ENCODE measurements at places on chromosomes 7 and 10. TPM values are rescaled to one million over a fixed set of nuclear protein-coding genes. Genes with fewer than 3 reads are reported as not detected.

Gene ENO4
- not detected for total RNA-seq

DNA sequence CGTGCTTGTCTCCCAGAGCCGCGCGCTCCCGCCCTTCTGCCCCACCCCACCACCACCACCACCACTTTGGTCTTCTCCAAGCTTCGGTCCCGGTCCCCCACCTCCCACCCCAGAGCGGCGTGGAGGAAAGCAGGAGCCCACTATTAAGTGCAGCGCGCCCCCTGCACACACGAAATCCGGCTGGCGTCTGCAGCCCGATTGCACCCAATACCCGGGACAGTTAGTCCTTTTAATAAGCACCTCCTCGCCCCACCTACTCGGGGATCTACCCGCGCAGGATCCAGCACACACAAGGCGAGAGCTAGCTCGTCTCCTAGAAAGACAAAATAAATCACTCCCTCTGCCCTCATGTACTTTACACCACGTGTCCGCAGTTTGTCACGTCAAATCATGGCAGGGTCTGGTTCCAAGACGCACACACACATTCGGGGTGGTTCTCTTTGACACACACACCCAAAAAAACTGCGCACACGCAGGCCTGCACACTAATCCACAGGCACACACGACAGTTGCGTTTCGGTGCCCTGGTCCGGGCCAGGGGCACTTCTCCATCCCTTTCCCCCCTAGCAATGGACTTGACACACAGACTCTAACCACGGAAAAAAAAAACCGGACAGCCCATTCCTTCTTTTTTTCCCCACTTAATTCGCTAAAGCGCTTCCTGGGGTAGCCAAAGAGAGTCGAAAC, 1.6 kb downstream of the SFMBT2 start:
- DNase-seq = peak; percentile 45

DNA sequence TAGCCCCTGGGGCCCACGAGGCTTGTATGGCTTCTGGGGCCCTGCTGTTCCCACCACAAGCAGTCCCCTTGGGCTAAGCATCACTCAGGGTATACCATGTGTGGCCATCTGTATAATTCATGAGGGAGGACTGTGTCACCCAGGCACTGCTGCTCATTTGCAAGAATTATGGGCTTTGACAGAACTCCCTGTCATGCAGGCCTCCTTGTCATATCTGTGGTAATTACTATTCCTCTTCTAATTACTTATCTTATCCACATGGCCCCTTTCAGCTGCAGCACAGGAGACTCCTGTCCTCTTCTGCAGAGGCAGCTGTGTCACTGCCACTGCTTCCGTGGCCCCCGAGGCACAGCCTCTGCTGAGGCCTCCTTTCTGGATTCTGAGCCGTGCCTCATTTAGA, 46.3 kb downstream of the LRMDA start:
- DNase-seq = no peak

DNA sequence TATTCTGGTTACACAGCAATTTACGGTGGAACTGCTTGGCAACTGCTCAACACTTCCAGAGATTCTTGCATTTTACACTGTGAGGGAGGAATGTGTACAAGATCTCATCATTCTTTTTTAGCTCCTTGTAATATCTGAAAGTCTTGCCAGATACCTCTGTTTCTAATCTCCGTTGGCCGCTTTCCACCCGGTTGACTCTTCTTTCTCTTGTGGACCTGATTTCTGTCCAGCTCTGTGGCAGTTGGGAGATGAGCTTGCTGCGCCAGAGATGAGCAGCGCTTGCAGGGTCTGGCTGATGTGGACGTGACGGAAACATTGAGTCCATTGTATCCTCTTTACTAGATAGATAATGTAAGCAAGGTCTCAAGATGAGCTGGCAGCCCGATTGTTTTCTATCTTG, 27.6 kb downstream of the SPAG6 start:
- DNase-seq = no peak

GRCh38 chr7:150377196-150377595, 1.9 kb upstream of the ZNF775 start:
- DNase-seq = no peak

DNA sequence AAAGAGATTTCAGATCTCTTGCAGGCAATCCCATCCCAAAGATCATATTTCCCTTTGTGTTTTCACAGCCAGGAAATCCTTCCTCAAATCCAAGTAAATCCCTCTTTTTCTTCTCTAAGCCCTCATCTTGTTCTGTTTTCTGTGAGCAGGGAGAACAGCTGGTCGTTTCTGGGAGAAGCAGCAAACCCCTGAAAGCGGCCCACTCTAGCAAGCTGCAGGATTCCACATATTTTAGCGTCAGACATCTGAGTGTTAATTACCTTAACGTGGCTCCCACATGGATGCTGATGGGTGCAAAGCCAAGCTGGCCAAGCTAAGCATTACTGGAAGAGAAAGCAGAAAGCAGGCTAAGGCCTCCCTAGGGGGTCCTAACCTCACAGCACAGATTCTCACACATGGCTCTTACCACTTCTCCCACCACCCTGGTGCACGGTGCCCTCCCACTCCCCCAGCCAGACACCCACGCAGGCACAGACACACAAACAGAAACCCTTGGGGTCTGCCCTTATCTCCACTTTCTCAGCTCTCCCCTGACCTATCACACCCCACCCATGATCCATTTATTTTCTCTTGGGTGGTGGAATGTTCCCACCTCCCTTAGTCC, 551.0 kb upstream of the AUTS2 start:
- no peak for DNase-seq

- DNase-seq = no peak
Observed at GRCh38 chr10:96236090-96236478, 35.3 kb downstream of the BLNK start.

GRCh38 chr7:50304129-50304910, at the start of gene IKZF1:
Gene IKZF1, plus strand, starts transcription at chr7:50304716. Its CDS starts 14,346 bp downstream, at chr7:50319062.
- DNase-seq = no peak

DNA sequence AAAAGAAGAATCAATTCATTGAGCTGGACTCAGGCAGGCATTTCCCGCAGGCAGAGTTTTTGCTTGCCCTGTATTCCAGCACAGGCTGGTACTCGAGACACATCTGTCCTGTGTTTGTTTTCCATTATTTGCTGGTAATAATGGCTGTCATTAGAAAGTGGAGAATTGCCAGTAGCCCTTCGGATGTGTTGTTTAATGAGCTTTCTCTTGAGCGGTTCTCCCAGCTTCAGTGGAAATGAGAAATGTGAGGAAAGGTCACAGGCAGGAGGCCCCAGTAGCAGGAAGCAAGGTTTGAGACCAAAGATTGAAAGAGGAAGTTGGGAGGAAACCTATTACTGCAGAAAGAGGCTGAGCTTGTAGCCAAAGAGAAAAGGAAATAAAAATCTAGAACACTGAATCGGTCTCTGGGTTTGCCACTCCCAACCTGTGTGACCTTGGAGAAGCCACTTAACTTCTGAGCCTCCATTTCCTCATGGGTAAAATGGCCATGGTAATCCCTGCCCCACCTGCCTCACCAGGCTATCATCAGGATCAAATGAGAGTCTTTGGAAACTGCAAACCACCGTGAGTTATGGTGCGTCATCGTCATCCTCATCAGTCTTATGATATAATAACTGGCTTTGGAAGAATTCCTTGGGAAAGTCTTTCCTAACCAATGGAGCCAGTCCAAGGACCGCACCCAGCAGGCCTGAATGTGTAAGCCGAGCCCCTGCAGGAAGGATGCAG, 67.7 kb downstream of the TACR2 start:
- no peak for DNase-seq
